ENCODE measurements at places on chromosomes 13 and 19.

DNA sequence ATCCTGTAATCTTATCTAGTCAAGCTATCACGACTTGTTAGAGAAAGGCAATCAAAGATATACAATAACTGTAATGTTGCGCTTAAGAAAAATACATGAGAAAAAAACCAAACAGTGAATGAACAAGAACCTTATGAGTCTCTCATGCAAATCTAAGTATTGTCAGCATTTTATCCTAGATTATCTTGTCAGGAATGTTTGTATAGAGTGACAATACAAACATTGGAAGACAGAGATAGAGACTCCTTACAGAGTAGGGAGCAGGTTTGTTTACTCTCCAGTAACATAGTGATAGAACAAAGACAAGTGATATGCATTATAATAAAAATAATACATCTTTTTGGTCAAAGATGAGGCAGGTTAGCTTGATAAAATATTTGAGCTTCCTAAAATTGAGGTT lies 444.8 kb downstream of the SLITRK5 start:
- no peak for DNase-seq

DNA sequence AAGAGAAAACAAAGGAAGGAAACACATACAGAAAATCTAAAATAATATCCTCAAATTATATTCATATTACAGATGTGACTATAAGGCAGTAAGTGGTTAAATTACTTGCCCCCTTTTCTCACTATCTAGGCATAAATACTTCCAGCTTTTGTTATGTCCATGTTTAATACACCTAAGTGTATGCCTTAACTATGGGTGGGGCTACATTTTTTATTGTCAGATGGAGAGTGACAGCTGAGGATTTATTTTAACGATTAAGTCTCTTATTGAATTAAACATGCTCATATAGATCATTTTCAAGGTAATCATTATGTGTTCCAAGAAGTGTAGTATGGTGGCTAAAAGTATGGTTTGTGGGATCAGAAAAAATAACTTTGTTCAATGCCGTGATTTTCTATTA lies 909.3 kb downstream of the GPC5 start:
- no peak for DNase-seq

DNA sequence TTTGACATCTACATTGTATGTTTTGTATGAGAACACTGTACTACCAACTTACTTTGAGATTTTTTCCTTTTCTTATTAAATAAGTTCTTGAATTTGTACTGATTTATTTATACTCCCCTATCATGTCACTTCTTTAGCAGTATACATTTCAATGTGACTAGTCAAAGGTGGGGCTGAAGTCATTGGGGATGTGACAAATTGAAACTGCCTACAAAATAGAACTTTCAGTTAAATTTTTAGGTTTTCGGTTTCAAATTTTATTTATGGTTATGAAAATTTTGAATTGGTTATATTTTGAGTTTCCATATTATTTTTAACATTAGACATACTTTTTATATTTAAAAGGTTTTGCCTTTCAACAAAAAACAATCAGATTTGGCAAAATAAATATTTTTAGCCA lies 221.6 kb downstream of the NBEA start:
- DNase-seq: no peak

DNA sequence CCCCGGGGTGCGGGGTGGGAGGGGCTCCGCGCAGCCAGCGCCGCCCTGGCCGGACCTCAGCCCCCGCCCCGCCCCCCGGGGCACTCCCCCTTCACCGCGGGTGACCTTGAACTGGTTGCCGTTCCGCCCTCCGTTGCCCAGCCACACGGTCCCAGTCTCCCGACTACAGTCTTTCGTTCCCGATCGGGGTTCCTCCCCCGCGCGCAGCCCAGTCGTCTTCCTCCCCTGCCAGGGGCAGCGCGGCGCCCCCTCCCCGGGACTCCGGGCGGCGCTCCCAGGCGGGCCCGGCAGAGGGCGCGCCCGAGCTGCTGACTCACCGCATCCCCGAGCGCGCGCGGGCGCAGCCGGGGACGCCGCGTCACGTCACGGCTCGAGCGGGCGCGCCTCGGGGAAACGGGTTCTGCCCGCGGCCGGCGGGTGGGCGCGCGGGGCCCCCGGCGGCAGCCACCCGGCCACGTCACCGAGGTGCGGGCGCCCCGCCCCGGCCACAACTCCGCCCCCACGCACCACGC lies 459 bp downstream of the MIDN start:
- peak; percentile 65 for DNase-seq

All from NCI-H1105 (cell line).